ENCODE measurements at places on chromosomes 5 and 9. TPM values are rescaled to one million over a fixed set of nuclear protein-coding genes. Genes with fewer than 3 reads are reported as not detected.

Gene ADAMTS2
- 0.09 TPM for total RNA-seq

Gene LCP2
- not detected for total RNA-seq

Gene PCDHA1
- 0.14 TPM for total RNA-seq

Gene SH3PXD2B
- total RNA-seq, result 18.1 TPM

Gene ADRA1B
- 20.0 TPM for total RNA-seq

Gene SLC1A3
- total RNA-seq, result not detected

Gene CYLC2
- not detected for total RNA-seq

Gene MYOT
- total RNA-seq, result not detected

Gene OR1Q1
- total RNA-seq, result not detected

Gene CDH9
- not detected for total RNA-seq

Gene ENTPD2
- 2.4 TPM for total RNA-seq

Gene PCDHGA2
- total RNA-seq, result 0.58 TPM

Gene FOXB2
- not detected for total RNA-seq

Gene WNT8A
- total RNA-seq, result not detected

Gene TIMD4
- total RNA-seq, result 1.6 TPM

Gene PIP5KL1
- total RNA-seq, result 2.0 TPM

Gene SPATA31A6
- total RNA-seq, result not detected

Gene TPRN
- 10.8 TPM for total RNA-seq

Gene GZMA
- total RNA-seq, result not detected

Gene SLCO4C1
- not detected for total RNA-seq

Gene ABO
- not detected for total RNA-seq

Gene CDC25C
- 10.5 TPM for total RNA-seq

Gene PTPA
- 121 TPM for total RNA-seq

Gene ANKDD1B
- not detected for total RNA-seq

Gene GARIN3
- not detected for total RNA-seq

Gene TSC1
- total RNA-seq, result 14.8 TPM

Gene CDH18
- total RNA-seq, result not detected

Gene SLC46A2
- total RNA-seq, result not detected

Gene KCTD16
- 0.07 TPM for total RNA-seq

Gene FBP1
- total RNA-seq, result not detected

Gene SMIM33
- not detected for total RNA-seq

Gene CMBL
- 21.9 TPM for total RNA-seq

Gene ACTBL2
- 0.08 TPM for total RNA-seq

Gene CER1
- not detected for total RNA-seq

Gene FNIP1
- total RNA-seq, result 12.7 TPM

Gene FSD1L
- 4.0 TPM for total RNA-seq

Gene ZNF883
- total RNA-seq, result 0.84 TPM

Gene HMGCS1
- total RNA-seq, result 66.5 TPM

Gene CSF2
- 0.32 TPM for total RNA-seq

Gene C5orf52
- not detected for total RNA-seq

Gene IFNA2
- not detected for total RNA-seq

Gene CATSPER3
- total RNA-seq, result 0.41 TPM

Gene N4BP3
- total RNA-seq, result 1.1 TPM

Gene IRGM
- total RNA-seq, result not detected

Gene SLC6A18
- not detected for total RNA-seq

Gene GRXCR2
- total RNA-seq, result not detected

Gene TERT
- total RNA-seq, result 2.6 TPM

Gene ZNF366
- not detected for total RNA-seq

Gene HMMR
- 27.6 TPM for total RNA-seq

Gene ACER2
- 3.1 TPM for total RNA-seq

Gene PIGO
- 38.2 TPM for total RNA-seq

Gene PDZD2
- 0.21 TPM for total RNA-seq

Gene EIF4E1B
- not detected for total RNA-seq

All from A549 treated with Mapracorat at 1 μM for 4 hours (cell line).